ENCODE measurements at places on chromosomes 1 and 21. TPM values are rescaled to one million over a fixed set of nuclear protein-coding genes. Genes with fewer than 3 reads are reported as not detected.
A peak's percentile ranks its signal among the peaks of the same experiment; 100 is the strongest.

ADCY10 gene
- 0.36 TPM for total RNA-seq

- H3K4me1 ChIP-seq: no peaks in the 10 kb centered on the region
- no peak for DNase-seq
- H3K4me3 ChIP-seq: no peak overlapping the region
- H3K36me3 ChIP-seq: no peaks in the 10 kb centered on the region
- H3K27ac ChIP-seq: no peak overlapping the region
Measured at GRCh38 chr1:232300466-232300865, 329.5 kb downstream of the SIPA1L2 start.

DNA sequence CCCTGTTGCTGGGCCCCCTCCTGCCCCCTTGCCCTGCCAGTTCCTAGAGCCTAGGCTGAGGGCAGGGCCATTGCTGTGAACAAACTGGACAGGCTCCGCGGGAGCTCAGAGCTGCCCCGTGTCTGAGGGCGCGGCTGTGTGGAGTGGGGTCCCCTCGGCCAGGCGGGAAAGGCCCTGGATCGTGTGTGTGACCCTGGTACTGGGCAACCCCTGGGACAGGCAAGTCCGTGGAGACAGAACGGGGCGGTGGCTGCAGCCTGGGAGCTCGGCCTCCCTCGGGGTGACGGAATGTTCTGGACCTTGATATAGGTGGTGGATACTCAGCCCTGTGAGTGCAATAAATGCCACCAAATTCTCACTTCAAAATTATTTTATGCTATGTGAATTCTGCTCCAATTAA lies 27.7 kb upstream of the C1orf159 start:
- no peak overlapping the region for H3K27ac ChIP-seq
- H3K36me3 ChIP-seq: no peaks in the 10 kb centered on the region
- H3K4me1 ChIP-seq: no peaks in the 10 kb centered on the region
- DNase-seq: no peak

DNA sequence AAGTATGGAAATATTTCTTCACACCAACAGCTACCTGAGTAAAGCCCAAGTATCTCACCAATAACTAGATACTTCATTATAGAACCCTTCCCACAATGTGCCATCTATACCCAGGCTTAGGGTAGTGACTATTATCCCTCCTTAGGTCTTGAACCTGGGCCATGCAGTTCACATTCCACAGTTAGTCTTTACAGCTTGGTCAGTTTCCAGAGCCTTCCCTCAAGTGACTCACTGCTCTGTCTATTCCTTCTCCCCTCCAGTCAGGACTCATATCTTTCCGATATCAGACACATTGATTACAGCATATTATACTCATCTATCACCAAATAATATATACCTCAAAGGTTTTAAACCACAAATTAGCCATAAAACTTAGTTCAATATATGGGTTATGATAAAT lies 23.6 kb downstream of the VAMP4 start:
- peaks cover 3% of the 10 kb centered on the region for H3K36me3 ChIP-seq
- H3K27me3 ChIP-seq: no peaks in the 10 kb centered on the region
- no peak for DNase-seq
- H3K4me3 ChIP-seq: no peak overlapping the region
- H3K27ac ChIP-seq: no peak overlapping the region
- peaks cover 28% of the 10 kb centered on the region for H3K4me1 ChIP-seq

GRCh38 chr1:84360316-84360715 lies 38.0 kb upstream of the DNASE2B start:
- peaks cover 10% of the 10 kb centered on the region for H3K4me1 ChIP-seq
- no peak overlapping the region for H3K27ac ChIP-seq
- H3K4me3 ChIP-seq: no peak overlapping the region
- DNase-seq: no peak
- H3K27me3 ChIP-seq: no peaks in the 10 kb centered on the region
- H3K36me3 ChIP-seq: no peaks in the 10 kb centered on the region

DNA sequence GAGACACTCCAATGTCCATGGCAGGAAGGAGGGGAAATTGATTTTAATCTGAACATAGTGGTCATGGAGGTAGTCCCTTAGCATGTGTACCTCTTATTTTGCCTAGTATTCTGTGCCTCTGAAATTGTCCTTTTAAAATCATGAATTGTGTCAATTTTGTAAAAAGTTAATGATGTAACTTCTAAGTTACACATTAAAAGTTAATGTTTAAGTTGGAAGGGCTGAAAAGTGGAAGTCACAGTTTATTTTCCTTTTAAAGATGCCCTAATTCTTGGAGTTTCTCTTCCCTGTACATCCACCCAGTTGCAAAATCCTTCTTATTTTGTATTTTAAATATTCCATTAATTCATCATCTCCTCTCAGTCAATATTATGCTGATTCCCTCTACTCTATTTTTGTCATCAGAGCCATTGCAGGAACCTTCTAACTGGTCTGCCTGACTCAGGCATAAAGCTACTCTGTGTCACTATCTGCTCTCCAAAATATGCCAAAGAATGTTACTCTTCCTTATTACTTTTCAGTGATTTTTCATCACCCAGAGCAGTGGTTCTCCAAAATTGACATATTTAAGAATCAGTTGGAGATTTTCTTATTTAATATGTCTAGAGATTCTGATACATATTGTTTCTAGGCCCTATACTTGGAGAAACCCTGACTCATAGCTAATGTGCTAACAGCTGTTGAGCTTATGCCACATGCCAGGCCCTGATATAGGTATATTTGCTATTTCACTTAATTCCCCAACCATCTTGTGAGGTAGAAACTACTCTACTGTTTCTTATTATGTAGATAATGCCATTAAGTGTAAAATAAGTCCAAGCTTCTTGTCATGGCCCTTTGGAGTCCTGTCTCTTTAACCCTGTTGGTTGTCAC lies 5.1 kb downstream of the HOOK1 start:
- H3K36me3 ChIP-seq: no peaks in the 10 kb centered on the region
- H3K4me1 ChIP-seq: no peaks in the 10 kb centered on the region
- H3K27ac ChIP-seq: no peak overlapping the region
- peaks cover 28% of the 10 kb centered on the region for H3K27me3 ChIP-seq
- no peak for DNase-seq

TMEM125 gene
- total RNA-seq: not detected

MSH4 gene
- total RNA-seq: under 0.01 TPM

GRCh38 chr1:156822680-156823079 lies 6.0 kb upstream of the SH2D2A start:
- peaks cover 9% of the 10 kb centered on the region for H3K4me1 ChIP-seq
- H3K27me3 ChIP-seq: no peaks in the 10 kb centered on the region
- no peak for DNase-seq
- H3K4me3 ChIP-seq: no peak overlapping the region
- no peaks in the 10 kb centered on the region for H3K36me3 ChIP-seq

GRCh38 chr21:27024971-27025370 lies 58.1 kb upstream of the ADAMTS5 start:
- H3K27me3 ChIP-seq: no peaks in the 10 kb centered on the region
- no peak overlapping the region for H3K4me3 ChIP-seq

GRCh38 chr1:95196017-95196416 lies 38.0 kb upstream of the RWDD3 start:
- no peak overlapping the region for H3K27ac ChIP-seq
- no peaks in the 10 kb centered on the region for H3K4me1 ChIP-seq
- no peaks in the 10 kb centered on the region for H3K36me3 ChIP-seq
- no peaks in the 10 kb centered on the region for H3K27me3 ChIP-seq
- no peak overlapping the region for H3K4me3 ChIP-seq
- DNase-seq: no peak

- peaks cover 10% of the 10 kb centered on the region for H3K4me1 ChIP-seq
- H3K27me3 ChIP-seq: no peaks in the 10 kb centered on the region
- H3K4me3 ChIP-seq: no peak overlapping the region
- no peak overlapping the region for H3K27ac ChIP-seq
- no peak for DNase-seq
Measured at GRCh38 chr1:51976846-51977602, 13.5 kb downstream of the RAB3B start.

DNA sequence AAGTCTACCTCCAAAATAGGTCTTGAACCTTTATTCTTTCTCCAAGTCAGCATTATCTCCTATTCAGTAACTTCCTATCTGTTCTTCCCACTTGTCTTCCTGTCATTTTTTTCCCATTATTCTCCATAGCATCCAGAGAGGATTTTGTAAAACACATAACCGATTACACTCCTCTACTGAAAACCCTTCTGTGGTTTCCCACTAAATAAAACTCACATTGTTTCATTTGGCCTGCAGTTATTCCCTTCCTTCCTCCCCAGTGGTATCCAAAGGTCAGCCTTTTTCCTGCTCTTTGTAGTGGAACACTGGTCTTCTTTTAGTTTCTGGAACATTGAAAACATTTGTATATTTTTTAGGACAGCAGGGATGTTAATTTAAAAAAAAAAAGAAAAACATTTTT lies 266.0 kb downstream of the GPR52 start:
- no peaks in the 10 kb centered on the region for H3K4me1 ChIP-seq
- H3K27me3 ChIP-seq: no peaks in the 10 kb centered on the region
- DNase-seq: no peak
- no peak overlapping the region for H3K4me3 ChIP-seq
- no peaks in the 10 kb centered on the region for H3K36me3 ChIP-seq

GRCh38 chr1:203625628-203626019 lies 1.0 kb upstream of the ATP2B4 start:
- H3K27ac ChIP-seq: peak overlapping the region; percentile 93
- H3K4me1 ChIP-seq: peaks cover 28% of the 10 kb centered on the region
- H3K4me3 ChIP-seq: no peak overlapping the region
- H3K36me3 ChIP-seq: no peaks in the 10 kb centered on the region

DNA sequence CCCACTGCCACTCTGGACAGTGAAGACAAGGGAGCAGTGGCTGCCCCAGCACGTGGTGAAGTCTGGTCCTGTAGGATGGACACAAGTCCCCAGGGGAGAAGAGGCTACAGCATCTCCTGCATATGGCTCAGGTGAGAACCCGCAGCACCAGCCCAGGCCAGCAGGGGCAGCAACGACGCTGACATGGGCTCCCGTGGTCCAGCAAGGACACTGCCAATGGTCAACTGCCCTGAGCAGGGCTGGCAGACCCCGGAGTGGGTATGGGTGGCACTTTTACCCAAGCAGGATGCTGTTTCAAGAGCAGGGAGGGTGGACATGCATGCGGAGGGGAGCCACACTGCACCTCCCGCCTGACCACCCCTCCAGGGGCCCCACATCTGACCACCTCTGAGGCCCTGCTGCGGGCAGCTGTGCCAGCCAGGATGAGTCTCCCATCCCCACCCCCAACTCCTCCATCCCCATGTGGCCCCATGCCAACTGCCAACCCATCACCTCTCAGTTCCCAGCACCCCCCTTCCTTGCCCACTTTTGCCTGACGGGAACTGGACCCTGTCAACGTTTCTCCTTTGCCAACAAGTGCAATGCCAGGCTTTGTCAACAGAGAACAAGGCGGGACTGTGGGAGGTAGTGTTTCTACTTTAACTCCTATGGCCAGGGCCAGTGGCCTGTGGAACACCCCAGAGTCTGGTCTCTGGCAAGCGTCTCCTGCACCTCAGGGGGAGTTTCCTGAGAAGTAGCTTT lies 8.6 kb downstream of the MORN1 start:
- H3K27ac ChIP-seq: no peak overlapping the region
- peak; percentile 97 for DNase-seq
- peaks cover 7% of the 10 kb centered on the region for H3K36me3 ChIP-seq
- no peaks in the 10 kb centered on the region for H3K27me3 ChIP-seq
- no peak overlapping the region for H3K4me3 ChIP-seq

GRCh38 chr1:99986656-99987225 lies 16.9 kb downstream of the SLC35A3 start:
- no peak overlapping the region for H3K4me3 ChIP-seq
- no peak overlapping the region for H3K27ac ChIP-seq
- no peak for DNase-seq
- H3K27me3 ChIP-seq: no peaks in the 10 kb centered on the region
- H3K36me3 ChIP-seq: no peaks in the 10 kb centered on the region
- no peaks in the 10 kb centered on the region for H3K4me1 ChIP-seq

- H3K4me3 ChIP-seq: no peak overlapping the region
- peaks cover 12% of the 10 kb centered on the region for H3K27me3 ChIP-seq
- H3K36me3 ChIP-seq: no peaks in the 10 kb centered on the region
Measured at GRCh38 chr21:38211321-38211720, 45.5 kb upstream of the KCNJ15 start.

DNA sequence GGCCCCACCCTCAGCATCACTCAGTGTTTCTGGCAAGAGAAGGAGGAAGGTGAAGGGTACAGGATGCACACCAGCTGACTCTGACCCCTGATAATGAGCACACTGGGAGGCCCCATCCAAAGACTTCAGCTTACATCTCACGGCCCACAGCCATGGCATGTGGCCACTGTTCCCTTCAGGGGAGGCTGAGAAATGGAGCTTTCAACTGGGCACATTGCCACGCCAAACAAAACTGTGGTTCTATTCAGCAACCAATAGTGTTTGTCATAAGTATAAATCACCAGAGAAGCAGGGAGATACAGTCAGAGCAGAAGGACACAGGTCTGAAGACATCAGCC lies 12.7 kb upstream of the TRAF3IP3 start:
- H3K4me3 ChIP-seq: peak overlapping the region; percentile 36
- H3K27me3 ChIP-seq: no peaks in the 10 kb centered on the region
- H3K27ac ChIP-seq: peak overlapping the region; percentile 91
- peak; percentile 81 for DNase-seq
- no peaks in the 10 kb centered on the region for H3K36me3 ChIP-seq

FTCD gene
- total RNA-seq: 0.36 TPM

GRCh38 chr1:33130297-33130696 lies 49.3 kb downstream of the AZIN2 start:
- H3K27me3 ChIP-seq: no peaks in the 10 kb centered on the region
- H3K36me3 ChIP-seq: no peaks in the 10 kb centered on the region
- no peak for DNase-seq
- H3K4me1 ChIP-seq: peaks cover 4% of the 10 kb centered on the region
- H3K27ac ChIP-seq: no peak overlapping the region

CNTN2 gene
- under 0.01 TPM for total RNA-seq

USP16 gene
- 47.4 TPM for total RNA-seq

DNA sequence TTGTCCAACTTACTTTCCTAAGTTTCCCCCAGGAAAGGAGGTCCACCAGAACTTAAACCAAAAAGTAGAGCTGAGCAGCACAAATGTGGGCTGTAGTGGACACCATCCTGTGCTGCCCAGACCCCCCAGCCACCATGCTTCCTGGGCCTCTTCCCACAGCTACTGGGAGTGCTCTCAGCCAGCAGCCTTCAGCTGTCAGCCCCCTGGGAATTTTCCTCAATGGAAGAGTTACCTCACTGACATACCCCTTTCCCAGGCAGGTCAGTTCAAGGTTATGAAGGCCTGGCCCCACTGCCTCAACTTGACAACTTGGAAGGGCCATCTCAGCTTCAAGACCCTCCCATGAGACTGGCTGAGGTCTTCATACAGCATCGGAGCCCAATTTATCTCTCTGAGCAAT lies 47.7 kb downstream of the CDCP2 start:
- H3K4me3 ChIP-seq: no peak overlapping the region
- no peaks in the 10 kb centered on the region for H3K4me1 ChIP-seq
- no peak overlapping the region for H3K27ac ChIP-seq
- no peaks in the 10 kb centered on the region for H3K36me3 ChIP-seq
- no peak for DNase-seq
- H3K27me3 ChIP-seq: no peaks in the 10 kb centered on the region

- peaks cover 18% of the 10 kb centered on the region for H3K4me1 ChIP-seq
- H3K27ac ChIP-seq: no peak overlapping the region
- H3K4me3 ChIP-seq: no peak overlapping the region
- DNase-seq: no peak
Measured at GRCh38 chr1:66401244-66401643, 132.7 kb upstream of the SGIP1 start.
